ENCODE measurements at places on chromosomes 4 and X.

GRCh38 chr4:83285055-83285407 is 433 bp upstream of the COQ2 start:
- DNase-seq = peak; percentile 83

DNA sequence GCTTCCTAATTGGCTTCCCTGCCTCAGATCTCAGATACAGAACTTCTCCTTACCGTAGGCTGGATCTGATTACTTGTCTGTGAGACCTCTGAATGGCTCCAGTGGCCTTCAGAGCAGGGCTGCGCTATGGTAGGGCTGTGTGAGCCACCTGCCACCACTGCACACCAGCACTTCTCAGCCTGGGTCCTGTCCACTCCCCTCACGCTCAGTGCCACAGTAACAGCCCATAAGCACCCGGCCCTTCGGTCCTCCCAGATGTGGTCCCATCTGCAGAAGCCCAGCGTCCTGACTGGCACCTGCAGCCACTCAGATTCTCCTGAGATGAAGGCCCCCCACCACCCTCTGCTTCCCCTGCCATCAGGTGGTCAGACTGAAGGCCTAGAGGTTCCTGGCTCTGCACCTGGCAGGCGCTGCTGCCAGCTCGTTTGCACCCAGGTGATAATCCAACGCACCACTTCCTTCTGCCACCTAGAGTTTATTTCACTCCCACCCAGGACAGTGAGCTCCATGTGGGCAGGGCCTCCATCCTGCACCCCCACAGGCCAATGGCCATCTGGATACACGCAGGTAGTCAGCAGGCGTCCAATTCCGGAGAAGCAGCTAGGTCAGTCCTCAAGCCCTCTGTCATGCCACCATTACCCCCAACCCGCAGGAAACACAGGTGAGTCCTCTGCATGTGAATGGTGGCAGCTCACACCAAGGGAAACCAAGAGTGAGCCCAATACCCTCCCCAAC is 5.4 kb downstream of the WDR1 start:
- DNase-seq = no peak

DNA sequence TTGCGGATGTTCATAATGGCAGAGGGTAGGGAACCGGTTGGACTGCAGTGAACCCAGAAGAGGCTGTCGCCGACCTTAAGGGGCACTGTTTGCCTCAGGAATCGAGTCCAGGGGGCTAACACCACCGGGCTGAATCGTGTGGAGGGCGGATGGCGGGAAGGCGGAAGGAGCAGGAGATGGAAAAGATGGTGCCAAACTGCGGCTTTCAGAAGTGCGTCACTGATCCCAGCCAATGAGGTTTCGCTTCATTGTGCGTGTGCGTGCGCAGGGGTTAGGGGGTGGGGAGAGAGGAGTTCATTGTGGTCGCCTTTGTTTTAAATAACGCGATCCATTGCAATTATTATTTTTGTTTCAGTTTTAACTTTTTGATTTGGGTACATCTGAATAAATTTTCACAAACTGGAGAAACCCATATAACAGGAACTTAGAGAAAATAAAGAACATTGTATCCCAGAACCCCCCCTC is at the start of gene NAA11:
TSS of gene NAA11 (minus strand) at position 198 of the 465 bp plus-strand sequence. CDS start at position 14, 184 bp downstream.
- no peak for DNase-seq

GRCh38 chrX:110578270-110578669 is 217.3 kb downstream of the CHRDL1 start:
- no peak for DNase-seq

DNA sequence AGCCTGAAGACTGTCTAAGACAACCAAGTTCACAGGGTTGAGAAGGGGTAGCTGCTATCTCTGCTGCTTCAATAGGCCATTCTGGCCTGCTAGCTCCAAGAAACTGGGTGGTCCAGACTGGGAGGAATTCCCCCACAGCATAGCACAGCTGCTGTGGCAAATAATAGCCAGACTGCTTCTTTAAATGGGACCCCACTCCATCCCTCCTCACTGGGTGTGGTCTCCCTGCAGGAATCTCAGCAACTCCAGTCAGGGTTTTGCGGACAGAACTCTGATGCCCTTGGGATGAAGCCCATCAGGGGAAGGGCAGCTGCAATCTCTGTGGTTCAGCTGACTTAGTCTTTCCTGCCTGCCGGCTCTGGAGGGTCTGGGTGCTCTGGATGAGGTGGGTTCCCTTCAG is 1018.6 kb upstream of the DIAPH2 start:
- DNase-seq = no peak

DNA sequence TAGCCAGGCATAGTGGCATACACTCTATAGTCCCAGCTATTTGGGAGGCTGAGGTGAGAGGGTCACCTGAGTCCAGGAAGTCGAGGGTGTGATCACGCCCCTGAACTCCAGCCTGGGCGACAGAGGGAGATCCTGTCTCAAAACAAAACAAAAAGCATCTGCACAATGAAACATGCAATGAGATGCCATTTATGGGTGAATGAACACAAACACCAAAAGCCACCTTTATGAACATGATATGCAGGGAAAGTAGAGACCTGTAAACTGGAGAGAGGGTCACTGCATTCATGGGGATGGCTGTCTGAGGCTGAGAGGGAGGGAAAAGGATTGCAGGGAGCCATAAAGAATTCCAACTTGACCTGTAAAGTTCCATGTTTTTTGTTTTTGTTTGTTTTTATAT is 70.7 kb downstream of the EVC start:
- DNase-seq = no peak

DNA sequence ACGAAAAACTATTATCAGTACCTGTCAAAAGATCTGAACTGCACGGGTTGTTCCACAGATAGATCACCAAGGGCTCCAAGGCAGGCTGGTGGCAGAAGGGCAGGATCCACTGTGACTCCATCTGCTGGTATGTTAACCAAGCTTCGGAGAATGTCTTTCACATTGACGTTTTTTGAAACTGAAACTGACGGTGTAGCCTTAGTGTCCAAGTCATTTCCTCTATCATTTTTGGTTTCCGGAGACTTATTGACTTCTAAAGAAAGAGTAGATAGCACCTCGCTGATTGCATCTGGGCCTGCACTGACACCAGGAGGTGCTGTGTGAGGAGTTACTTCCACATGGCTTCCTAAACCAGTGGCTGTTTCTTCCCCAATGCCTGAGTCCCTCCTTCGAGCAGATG is 186.9 kb downstream of the LRBA start:
- no peak for DNase-seq

Measured in Kasumi-1 (cell line).